ENCODE measurements at places on chromosomes 7 and 10.

DNA sequence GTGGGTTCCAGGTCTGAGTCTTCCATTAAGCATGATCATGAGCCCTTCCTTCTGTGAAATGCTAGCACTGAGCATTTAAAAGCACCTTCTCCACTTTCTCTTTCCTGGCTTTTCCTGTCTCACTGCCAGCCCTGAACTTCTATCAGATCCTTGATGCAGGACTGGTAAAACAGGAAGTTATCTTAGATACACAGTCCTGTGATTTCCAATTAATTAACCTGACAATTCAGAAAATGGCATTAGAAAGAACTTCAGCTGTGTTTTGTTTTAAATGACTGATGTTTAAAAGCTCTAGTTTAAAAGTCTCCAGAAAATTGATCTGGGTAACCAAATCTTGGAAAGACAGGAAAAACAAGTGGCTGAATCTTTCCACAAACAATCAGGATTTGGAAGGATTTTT, 79.0 kb upstream of the MACROH2A2 start:
- no peak for DNase-seq

DNA sequence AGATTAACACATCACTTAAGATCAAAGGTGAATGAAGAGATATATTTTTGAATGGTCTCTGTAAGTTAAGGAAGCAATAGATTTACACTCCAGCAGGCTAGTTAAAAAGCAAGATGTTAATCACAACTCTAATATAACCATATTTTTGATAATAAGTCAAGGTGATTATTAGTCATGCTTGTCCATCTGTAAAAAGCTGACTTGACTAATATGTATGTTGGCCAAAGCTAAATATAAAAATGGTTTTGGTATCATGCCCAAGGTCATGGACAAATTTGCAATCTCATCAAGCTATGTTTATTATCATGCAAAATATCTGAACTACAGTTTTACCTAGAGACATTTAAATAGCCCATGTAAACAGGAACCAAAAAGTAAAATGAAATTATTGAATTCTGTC, 102.6 kb upstream of the CSTF2T start:
- no peak for DNase-seq

GRCh38 chr7:75872073-75872782, 6.6 kb upstream of the RHBDD2 start:
- DNase-seq = no peak

GRCh38 chr10:102682416-102682815, 31.8 kb downstream of the ARL3 start:
- DNase-seq = no peak

- no peak for DNase-seq
These were observed 2.8 kb downstream of the TDRD1 start for GRCh38 chr10:114181971-114182370.

DNA sequence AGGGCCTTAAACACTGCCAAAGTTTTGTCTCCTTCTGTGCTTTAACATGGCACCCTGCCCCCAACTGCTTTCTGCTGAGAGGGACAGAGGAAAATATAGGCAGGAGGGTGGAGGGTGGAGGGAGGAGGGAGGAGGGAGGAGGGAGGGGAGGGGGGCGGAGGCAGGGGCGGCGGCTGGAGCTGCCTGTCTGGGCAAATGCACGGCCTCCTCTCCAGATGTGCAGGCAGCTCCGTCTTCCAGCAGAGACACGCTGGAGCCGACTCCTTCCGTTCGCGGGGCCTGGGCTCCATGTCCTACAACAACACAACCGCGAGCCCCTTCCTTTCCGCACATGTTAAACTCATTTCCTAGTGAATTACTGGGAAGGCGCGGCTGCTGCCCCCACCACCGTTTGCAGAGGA, 14.2 kb downstream of the EBF3 start:
- DNase-seq = no peak

DNA sequence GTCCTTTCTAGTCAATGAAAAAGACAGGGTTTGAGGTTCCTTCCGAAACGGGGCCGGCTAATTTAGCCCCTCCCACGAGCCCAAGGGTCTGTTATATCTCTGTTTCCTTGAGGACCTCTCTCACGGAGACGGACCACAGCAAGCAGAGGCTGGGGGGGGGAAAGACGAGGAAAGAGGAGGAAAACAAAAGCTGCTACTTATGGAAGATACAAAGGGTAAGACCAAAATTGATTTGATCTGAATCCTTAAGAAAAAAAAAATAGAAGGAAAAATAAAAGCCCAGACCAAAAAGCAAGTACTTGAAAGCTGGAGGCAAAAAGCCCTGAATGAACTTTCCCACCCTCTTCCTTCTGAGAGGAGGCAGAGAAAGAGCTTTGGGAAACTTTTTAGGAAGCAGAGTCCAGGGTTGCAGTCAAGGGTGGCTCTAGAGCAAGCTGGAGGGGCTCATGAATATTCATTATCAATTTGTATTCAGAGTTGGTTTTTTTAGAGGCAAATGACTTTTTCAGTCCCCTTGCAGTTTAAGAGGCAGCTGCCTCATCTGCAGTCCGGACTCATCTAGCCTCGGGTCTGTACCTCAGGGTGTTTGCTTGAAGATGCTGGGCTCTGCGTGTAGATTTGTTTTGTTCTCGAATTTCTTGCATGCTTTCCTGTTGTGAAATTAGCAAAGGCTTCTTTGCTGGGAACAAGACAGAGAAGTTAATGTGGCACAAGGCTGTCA, at the start of gene ENTPD1:
TSS of gene ENTPD1 (plus strand) at position 123 of the 721 bp plus-strand sequence. CDS start at position 200, 77 bp downstream.
- peak; percentile 64 for DNase-seq

GRCh38 chr10:14564268-14564744, 210.4 kb downstream of the FAM107B start:
- no peak for DNase-seq

DNA sequence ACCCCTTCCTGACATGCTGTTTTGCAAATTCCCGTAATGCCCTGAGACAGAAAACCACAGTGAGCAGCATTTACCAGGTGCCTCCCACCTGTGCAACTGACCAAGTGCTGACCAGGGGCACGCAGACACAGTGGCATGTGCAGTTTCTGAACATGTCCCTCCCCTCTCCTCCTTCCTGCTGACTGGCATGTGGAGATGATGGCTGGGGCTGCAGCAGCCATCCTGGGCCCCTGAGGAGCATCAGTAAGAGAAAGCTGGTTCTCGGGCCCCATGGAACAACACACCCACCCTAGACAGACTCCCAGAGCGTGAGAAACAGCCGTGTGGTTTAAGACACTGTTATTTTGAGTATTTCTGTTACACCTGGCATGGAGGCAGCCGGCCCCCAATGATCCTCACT, 66.2 kb upstream of the PDGFA start:
- DNase-seq = no peak

DNA sequence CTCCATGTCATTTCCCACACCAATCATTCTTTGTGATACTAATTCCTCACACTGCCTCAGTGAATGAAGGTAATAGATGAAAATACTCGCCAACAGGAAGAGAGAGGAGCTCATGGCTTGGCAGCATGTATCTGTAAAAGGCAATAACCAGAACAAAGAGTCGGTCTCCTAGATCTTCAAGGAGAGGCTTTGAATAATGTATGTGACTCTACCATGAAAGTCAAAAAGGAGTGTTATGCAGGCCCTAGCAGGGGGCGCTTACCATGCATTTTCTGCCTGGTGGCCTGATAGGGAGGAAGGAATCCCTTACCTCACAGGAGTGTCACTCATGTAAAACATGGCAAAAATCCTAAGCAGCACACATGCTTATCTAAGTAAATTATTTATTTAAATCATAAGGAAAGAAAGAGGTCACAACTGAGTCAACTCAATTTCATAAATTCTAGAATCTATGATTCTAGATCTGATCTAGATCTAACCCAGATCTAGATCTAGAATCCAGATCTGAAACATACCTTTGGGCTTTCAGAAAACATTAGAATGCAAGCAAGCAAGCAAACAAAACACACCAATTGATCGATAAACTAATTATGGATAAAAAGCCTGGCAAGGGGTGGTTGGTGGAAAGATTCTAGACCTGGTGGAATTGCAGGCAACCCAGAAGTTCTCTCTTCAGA, 226.3 kb upstream of the KLF6 start:
- no peak for DNase-seq

DNA sequence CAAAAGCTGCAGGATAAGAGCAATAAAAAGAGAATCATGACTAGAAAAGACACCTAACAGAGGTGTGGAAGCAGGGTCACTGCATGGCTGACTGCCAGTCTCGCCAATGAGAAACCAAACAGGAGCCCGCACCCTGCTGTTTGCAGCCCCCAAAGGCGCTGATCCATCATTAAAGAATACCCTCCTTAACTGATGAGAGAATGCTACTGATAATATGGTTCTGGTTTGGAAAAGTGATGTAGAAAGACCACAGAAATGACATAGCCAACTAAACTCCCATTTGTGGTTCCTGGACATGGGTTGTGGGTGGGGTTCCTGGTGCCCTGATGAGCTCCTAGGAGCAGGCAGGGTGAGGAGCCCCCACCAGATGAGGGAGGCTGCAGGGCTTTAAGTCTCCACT, 207.4 kb downstream of the TNS3 start:
- no peak for DNase-seq

- DNase-seq = no peak
These were observed 620 bp upstream of the IMPDH1 start for GRCh38 chr7:128410451-128410753.

GRCh38 chr7:43042302-43042701, 70.1 kb upstream of the HECW1 start:
- DNase-seq = no peak

GRCh38 chr10:32373496-32373895, 26.5 kb upstream of the EPC1 start:
- DNase-seq = no peak

DNA sequence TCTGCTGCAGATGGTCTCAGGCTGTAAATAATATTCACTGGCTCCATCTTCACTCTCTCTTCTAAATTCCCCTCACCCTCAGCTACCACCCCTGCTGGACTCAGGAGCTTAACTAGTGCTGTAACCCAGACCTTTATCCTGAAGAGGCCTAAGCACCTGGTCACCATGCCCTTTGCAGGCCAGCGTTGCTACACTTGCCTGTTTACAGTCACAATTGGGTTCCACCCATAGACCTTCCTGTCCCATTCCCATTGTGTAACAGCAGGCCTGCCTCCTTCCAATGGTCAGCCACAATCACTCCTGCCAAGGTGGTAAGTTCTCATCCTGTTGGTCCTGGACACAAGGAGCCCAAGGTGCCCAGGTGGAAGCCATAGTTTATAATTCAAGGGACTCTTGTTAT, 85.9 kb upstream of the IFRD1 start:
- DNase-seq = no peak

DNA sequence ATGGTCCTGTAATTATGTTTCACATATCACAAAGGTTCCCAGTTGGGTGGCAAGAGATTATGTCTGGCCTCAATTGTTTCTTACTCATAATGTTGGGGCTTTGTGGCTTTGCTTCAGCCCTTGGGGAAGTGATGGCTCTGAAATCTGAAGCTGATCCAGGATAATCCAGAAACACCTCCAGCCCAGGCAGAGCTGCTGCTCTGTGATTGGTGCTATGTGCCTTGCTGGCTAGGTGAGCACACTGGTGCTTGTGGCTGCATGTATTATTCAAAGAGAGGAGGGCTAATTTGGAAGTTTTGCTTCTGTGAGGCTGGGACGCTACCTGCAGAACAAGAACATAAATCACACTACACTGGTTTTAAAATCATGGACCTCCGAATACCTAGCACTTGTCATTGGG, 346.6 kb upstream of the MGMT start:
- DNase-seq = no peak

- DNase-seq = no peak
These were observed 9.3 kb upstream of the ZC3HAV1L start for GRCh38 chr7:139044813-139045794.

DNA sequence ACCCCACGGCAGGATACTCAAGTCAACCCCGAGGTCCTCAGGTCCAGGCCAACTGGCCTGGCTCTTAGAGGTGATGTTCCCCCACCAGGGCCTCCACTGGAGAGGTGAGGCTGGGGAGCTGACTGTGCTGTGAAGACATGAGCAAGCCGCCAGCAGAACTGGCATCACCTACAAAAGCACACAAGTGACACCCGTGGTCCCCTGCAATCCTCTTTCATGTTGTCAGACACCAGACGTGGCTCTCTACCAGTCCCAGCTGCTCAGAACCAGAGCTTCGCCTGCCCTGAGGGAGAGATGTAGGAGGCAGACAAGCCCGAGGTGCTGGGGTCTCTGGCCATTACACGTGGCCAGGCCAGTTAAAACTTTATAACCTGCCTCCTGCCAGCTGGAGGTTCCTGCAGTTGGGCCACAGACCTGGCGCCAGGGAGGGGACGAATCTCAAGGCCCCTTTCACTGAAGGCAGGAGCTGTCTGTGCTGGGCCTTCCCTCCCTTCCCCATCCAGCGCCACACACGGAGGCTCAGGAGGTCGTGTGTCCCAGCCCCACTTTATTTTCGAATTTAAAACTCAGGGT, 2.2 kb downstream of the COMTD1 start:
- DNase-seq = peak; percentile 19

DNA sequence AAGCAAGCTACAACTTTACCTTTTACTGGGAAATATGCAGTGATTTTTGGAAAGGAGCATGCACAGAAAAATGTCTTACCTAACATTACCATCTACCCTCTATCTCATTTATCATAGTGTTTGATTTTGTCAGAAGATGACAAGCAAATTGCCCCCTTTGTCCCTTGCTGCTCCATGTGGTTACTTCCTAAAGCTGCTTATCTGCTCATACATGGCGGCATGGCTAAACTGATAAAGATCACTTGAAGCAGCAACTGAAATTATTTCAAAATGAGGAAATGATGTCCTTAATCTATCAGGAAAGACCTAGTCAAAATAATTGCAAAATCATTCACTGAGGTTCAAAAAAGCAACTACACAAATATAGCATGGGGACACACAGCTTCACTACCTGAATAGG, 1198.5 kb upstream of the SORCS1 start:
- DNase-seq = no peak

DNA sequence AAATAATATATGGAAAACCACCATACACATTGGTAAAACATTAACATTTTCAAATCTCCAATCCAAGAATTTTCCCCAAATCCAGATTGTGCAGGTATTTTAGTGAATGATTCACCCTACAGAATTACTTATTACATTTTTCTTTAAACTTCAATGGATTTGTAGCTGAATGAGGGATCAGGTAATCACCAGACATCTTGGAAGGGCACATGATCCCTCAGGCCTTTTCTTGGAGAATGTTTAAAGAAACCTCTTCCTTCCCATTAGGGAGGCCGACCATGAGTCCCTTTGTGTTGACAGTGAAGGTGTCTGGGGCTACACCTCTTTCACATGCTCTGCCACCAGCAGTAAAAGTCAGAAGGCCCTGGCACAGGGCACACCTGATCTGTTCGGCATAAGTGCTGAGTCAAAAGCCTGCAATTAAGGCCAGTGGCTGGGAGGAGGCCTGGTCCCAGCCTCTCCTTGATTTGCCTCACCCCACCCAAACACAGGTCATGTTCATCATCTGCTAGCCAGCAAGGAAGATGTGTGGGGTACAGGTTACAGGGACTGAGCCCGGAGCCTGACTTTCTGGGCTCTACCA, 207.7 kb downstream of the SNX10 start:
- DNase-seq = no peak

- no peak for DNase-seq
These were observed 261.8 kb upstream of the SHH start for GRCh38 chr7:156074084-156074483.

GRCh38 chr10:17660921-17661320, 17.0 kb downstream of the STAM start:
- DNase-seq = no peak

Measured in OCI-LY7 (cell line).